ENCODE measurements at places on chromosomes 6 and 20. TPM values are rescaled to one million over a fixed set of nuclear protein-coding genes. Genes with fewer than 3 reads are reported as not detected.

DNA sequence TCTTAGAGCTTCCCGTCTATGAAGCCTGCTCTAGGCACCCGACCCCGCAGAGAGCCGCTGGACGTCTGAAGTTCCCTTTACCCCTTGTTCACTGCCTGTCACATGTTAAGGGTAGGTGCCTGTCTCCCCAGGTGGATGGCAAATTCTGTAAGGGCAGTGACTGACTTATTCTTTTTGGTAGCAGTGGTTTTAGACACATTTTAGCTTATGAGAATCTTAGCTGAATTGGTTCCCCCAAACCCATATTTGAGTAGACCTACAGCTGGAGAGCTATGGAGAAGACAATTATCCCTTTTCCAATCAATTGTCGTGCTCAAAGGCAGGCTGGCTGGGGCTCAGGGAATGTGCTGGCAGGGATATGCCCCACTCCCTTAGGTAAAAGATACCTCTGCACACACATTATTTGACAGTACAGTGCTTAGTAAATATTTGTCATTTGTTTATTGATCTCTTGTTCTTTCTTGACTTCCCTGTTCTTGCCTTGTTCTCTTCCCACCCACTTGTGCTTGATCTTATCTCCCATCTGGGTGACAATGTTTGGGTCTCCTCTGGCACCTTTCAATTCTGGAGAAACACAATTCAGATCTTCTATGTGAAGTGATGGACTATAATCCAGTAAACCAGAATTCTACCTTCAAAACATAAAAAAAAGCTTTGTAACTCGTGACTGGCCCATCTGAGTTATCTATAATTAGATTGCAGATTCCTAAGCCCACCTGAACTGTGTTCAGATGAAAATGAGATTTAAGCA lies 114.3 kb upstream of the SLC2A12 start:
- no peak overlapping the region for H3K4me3 ChIP-seq
- no peak overlapping the region for H3K27ac ChIP-seq
- peaks cover 25% of the 10 kb centered on the region for H3K36me3 ChIP-seq
- H3K27me3 ChIP-seq = no peaks in the 10 kb centered on the region

DNA sequence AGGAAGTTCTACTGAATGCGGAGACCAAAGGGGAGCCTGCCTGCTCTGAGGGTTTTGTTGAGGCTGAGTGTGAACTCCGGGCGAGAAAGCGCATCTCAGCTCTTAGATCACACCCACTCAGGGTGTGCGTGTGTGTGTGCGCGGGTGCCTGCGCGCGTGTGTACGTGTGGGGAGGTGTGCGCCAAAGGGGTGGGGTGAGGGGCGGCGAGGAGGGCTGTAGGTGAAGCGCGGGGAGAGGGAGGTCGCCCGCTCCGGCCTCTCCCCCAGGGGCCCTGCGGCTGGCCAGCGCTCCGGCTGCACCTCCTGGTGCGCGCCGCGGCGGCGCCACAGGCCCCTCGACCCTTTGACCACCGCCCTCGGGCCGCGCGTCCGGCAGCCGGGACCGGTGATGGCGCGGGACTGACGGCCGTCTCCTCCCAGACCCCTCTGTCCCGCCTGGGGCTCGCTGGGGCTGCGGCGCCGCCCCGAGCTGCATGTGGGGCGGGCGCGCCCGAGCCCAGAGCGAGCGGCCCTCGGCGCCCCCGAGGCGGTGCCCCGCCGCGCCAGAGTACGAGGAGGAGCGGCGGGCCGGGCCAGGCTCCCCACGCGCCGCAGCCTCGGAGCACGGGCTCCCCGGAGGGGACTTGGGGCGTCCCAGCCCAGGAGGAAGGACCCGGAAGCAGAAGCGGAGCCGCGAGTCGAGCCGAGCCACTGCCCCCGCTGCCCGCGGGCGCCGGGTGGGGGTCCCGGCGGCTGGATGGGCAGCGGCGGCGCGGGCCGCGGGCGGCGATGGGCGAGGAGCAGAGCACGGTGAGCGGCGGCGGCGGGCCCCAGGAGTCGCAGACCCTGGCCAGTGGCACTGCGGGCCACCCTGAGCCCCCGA lies at the start of gene RNF217:
Gene RNF217 (plus strand): TSS at position 661 of the 862 bp plus-strand sequence. CDS start 108 bp downstream, at position 769.
- H3K36me3 ChIP-seq = peaks cover 4% of the 10 kb centered on the region
- DNase-seq = peak; percentile 84
- H3K27ac ChIP-seq = peak within 1 kb of the TSS; percentile 93
- H3K4me1 ChIP-seq = no peaks in the 10 kb centered on the region

DNA sequence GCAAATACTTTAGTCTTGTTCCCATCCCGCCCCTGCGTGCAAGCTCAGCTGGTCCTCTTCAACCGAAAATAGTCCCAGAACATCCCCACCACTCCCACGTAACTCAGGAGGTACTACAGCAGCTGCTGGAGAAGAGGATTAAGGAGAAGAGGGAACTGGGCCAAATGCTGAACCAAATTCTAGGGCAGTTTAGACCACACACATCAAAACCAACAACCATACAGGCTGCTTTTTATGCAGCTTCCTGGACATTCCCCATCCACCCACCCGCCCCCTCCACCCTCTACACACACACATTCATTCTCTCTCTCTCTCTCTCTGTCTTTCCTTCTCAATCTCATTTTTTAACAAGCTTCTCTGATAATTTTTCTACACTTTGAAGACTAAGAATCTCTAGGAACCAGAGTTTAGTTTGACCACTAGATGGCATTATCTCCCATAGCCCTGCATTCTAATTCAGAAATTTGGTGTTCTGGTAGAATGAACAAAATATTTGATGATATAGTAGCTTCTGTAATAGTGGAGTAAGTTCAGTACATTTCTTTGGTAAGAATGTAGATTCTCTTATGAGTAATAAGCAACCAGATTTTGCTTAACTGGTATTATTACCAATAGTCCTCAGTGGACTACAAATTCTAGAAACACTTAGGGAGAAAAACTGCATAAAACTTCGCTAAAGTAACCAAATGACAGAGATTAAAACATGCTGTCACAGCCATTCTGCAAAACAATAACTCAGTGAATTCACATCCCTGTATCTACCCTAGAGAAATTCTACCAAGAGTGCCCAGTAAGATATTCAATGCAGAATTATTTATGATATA lies 52.1 kb upstream of the BEND6 start:
- H3K36me3 ChIP-seq = no peaks in the 10 kb centered on the region
- no peak overlapping the region for H3K4me3 ChIP-seq
- no peaks in the 10 kb centered on the region for H3K27me3 ChIP-seq
- peak; percentile 32 for DNase-seq

GRCh38 chr20:14049111-14049510 lies 53.8 kb downstream of the MACROD2 start:
- no peak for DNase-seq
- no peaks in the 10 kb centered on the region for H3K4me1 ChIP-seq
- no peaks in the 10 kb centered on the region for H3K36me3 ChIP-seq
- H3K4me3 ChIP-seq = no peak overlapping the region
- no peaks in the 10 kb centered on the region for H3K27me3 ChIP-seq

GRCh38 chr6:157462956-157463742 lies 82.2 kb downstream of the ZDHHC14 start:
- no peaks in the 10 kb centered on the region for H3K36me3 ChIP-seq
- H3K4me3 ChIP-seq = no peak overlapping the region
- peaks cover 22% of the 10 kb centered on the region for H3K4me1 ChIP-seq
- no peak overlapping the region for H3K27ac ChIP-seq
- DNase-seq = no peak

GRCh38 chr6:45687570-45687969 lies 309.8 kb upstream of the SUPT3H start:
- no peak overlapping the region for H3K27ac ChIP-seq
- H3K4me3 ChIP-seq = no peak overlapping the region
- DNase-seq = no peak
- H3K36me3 ChIP-seq = no peaks in the 10 kb centered on the region

DNA sequence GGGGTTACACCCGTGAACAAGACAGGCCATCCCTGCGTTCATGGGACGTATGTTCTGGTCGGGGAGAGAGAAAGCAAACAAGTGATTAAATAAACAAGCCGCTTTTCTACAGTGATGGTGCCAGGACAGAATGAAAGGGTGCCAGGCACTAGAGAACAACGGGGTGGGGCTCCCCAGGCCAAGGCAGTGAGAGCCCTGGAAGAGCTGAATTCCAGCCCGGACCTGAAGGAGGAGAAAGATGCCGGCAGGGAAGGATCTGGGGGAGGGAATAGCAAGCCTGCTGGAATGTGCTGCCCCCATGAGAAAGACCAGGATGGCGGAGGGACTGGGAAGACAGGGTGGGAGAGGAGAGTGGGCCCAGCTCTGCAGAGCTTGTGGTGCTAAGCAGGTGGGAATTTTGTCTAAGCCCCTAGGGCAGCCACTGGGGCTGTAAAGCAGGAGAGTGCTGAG lies 7.5 kb downstream of the SNAI1 start:
- no peaks in the 10 kb centered on the region for H3K36me3 ChIP-seq
- H3K27me3 ChIP-seq = no peaks in the 10 kb centered on the region
- H3K4me1 ChIP-seq = peaks cover 69% of the 10 kb centered on the region
- no peak overlapping the region for H3K4me3 ChIP-seq

DNA sequence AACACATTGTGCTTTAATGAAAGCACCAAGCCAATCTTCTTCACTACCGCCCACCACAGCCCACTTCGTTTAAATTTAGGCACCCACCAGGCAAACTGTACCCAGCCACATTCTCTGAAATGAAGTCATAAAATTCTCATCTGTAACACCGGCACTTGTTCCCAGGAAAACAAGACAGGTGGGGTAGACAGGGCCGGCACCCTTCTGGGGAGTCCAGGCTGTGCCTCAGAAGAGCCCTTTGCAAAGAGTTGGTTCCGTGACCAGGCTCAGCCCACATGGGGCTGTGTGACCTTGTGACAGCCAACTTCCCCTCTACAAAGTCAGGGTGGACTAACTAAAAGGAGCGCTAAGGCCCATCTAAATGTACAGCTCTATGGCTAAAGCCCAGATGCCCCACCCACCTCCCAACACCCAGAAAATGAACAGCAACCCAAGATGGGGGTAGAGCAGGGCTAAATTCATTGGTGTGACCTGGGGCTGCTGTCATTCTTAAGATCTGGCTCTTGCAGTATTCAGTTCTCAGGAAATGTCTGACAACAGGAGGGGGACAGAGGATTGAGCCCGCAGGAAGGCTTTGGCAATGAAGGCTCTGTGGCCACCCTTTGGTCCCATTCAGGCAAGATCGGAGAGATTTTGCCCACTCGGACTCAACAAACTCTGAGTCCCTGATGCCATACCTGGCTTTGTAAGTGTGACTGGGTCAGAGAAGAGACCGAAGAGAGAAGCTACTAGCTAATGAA lies 56.7 kb downstream of the TRERF1 start:
- H3K4me1 ChIP-seq = no peaks in the 10 kb centered on the region
- H3K27ac ChIP-seq = no peak overlapping the region
- no peak for DNase-seq
- no peak overlapping the region for H3K4me3 ChIP-seq
- H3K36me3 ChIP-seq = no peaks in the 10 kb centered on the region

- no peak for DNase-seq
- no peaks in the 10 kb centered on the region for H3K4me1 ChIP-seq
- no peak overlapping the region for H3K4me3 ChIP-seq
- no peaks in the 10 kb centered on the region for H3K27me3 ChIP-seq
- H3K27ac ChIP-seq = no peak overlapping the region
- H3K36me3 ChIP-seq = no peaks in the 10 kb centered on the region
These were observed 447.5 kb upstream of the HSF2 start for GRCh38 chr6:121951918-121952379.

GRCh38 chr6:153625089-153625488 lies 414.0 kb upstream of the OPRM1 start:
- H3K27ac ChIP-seq = no peak overlapping the region
- no peak for DNase-seq
- H3K27me3 ChIP-seq = no peaks in the 10 kb centered on the region
- H3K4me1 ChIP-seq = no peaks in the 10 kb centered on the region
- H3K36me3 ChIP-seq = no peaks in the 10 kb centered on the region

- DNase-seq = no peak
- no peaks in the 10 kb centered on the region for H3K4me1 ChIP-seq
- no peak overlapping the region for H3K27ac ChIP-seq
- no peaks in the 10 kb centered on the region for H3K27me3 ChIP-seq
These were observed 40.4 kb upstream of the GFRAL start for GRCh38 chr6:55286824-55287223.

DNA sequence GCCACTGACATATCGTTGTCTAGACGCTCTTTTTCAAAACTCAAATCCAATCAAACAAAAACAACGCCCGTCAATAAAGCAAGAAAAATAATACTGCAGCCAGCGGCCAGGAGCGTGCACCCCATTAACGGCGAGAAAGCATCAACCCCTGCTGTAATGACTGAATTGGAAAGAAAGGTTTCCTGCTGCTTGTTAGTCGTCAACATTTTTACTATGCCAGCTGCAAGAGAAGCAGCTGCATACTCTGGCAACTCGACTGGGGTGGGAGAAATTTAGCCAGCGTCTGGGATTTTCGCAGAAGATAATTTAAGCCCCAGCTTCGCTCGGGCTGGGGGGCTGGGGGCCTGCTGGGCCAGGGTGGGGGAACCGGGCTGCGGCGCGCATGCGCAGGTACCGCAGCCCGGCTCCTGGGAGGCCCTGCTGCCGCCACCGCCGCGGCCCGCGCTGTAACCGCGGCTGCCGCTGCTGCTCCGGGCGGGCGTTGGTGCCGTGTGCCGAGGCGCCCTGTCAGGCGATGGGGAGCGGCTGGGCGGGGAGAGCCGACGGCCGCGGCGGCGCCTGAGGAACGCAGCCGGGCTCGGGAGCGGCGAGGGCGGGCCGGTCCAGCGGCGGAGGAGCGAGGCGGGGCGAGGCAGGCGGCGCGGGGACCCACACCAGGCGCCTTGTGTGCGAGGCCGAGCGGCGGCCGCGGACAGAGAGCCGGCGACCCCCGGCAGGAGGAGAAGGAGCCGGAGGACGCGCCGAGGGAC lies 732 bp upstream of the STXBP5 start:
- peak; percentile 89 for DNase-seq
- no peaks in the 10 kb centered on the region for H3K36me3 ChIP-seq
- peak overlapping the region; percentile 82 for H3K4me3 ChIP-seq
- H3K27ac ChIP-seq = peak overlapping the region; percentile 91
- H3K4me1 ChIP-seq = peaks cover 9% of the 10 kb centered on the region

- H3K27me3 ChIP-seq = no peaks in the 10 kb centered on the region
- DNase-seq = no peak
- no peak overlapping the region for H3K4me3 ChIP-seq
These were observed 39.1 kb upstream of the ANKEF1 start for GRCh38 chr20:9995510-9996272.

- no peak overlapping the region for H3K4me3 ChIP-seq
- no peak overlapping the region for H3K27ac ChIP-seq
- no peaks in the 10 kb centered on the region for H3K27me3 ChIP-seq
- no peak for DNase-seq
- H3K36me3 ChIP-seq = no peaks in the 10 kb centered on the region
These were observed 438.4 kb upstream of the FLRT3 start for GRCh38 chr20:14775778-14776177.

GRCh38 chr20:41094353-41095055 lies 42.8 kb upstream of the PLCG1 start:
- H3K4me1 ChIP-seq = no peaks in the 10 kb centered on the region
- no peaks in the 10 kb centered on the region for H3K36me3 ChIP-seq
- DNase-seq = no peak
- H3K27me3 ChIP-seq = no peaks in the 10 kb centered on the region
- no peak overlapping the region for H3K4me3 ChIP-seq

- no peak overlapping the region for H3K4me3 ChIP-seq
- no peaks in the 10 kb centered on the region for H3K27me3 ChIP-seq
- no peaks in the 10 kb centered on the region for H3K36me3 ChIP-seq
- no peak overlapping the region for H3K27ac ChIP-seq
These were observed 334.1 kb upstream of the CITED2 start for GRCh38 chr6:139708337-139709199.

The IYD gene
- polyA plus RNA-seq = not detected

The HCRTR2 gene
- not detected for polyA plus RNA-seq
